Stimulated activated CD8-positive, alpha-beta memory T cell treated with anti-CD3 and anti-CD28 coated beads, Interleukin-15, amount 100 ng/mL, for 24 hours (primary cell): ENCODE measurements at places on chromosomes 3 and 15.

- no peak for DNase-seq
Measured at GRCh38 chr3:46378426-46378942, 7.7 kb downstream of the CCR5 start.

- no peak for DNase-seq
Measured at GRCh38 chr15:78177447-78177873, 28.3 kb downstream of the IDH3A start.

- DNase-seq: no peak
Measured at GRCh38 chr3:44240061-44240460, 1.6 kb upstream of the TOPAZ1 start.

GRCh38 chr15:60021589-60022378, 17.7 kb downstream of the FOXB1 start:
- no peak for DNase-seq
